T-helper 2 cell (primary cell): ENCODE measurements at places on chromosomes 2 and 18.

- DNase-seq = no peak
Observed at GRCh38 chr2:138537170-138537915, 35.8 kb downstream of the SPOPL start.

DNA sequence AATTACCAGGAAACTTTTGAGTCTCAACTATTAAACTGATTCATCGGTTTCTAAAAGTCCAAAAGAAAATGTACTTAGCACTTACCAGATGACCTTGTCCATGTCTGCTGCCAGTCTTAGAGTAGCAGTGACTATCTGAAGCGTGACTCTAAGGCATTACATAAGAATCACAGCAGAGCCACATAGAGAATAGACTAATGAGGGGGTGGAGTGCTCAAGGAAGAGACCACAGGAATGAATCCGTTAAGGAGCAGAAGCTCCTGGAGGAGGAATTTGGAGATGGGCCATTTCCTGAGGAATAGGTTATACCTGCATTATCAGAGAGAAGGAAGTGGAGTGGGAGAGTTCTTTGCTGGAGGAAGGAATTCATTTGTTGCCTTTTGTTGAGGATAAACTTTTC, 116.0 kb downstream of the MAP3K20 start:
- no peak for DNase-seq

DNA sequence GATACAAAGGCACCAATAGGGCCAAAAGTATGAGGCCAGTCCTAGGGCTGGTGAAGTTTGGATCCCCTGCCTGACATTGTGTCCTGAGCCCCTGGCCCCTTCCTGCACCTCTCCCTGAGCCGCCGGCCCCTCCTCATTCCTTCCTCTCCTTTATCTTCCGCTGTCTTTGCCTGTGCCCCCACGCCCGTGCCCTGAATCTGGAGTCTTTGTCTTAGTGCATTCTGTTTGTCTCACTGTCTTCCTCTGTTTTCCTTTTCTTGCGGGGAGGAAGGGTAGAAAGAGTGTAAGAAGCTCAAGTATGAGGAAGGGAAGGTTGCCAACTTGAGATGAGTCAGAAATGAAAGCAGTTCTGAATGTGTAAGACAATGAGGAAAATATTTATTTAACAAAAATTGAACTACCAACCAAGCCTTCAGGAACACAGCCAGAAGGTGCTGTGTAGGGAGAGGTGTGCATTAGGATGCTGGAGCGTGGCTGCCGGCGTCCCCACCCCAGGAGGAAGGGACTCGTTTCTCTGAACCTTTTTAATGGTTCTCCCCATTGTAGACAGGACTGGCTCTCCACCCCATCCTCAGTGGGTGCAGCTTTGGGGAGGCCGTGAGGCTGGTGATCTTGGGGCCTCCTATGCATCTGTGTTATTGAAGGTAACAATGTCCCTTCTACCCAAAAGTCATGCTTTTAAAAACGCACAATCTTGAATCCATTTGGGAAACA, 133.1 kb downstream of the NEDD4L start:
- no peak for DNase-seq

DNA sequence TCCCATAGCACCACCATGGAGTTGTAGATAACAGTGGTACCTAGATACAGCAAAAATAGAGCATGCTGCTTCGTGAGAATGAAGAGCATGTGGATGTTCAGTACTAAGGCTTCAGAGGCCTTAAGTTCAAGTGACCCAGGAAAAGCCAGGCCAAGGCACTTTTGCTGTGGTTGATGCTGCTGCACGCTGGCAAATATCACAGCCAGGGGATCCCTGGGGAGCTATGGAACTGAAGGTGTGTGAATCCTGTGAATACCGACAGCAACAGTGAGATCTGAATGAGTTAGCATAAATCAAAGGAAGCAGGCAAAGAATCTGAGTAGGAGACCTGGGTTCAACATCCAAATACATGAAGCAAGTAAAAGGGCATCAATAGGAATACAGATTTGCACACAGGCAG, 158.6 kb upstream of the THUMPD2 start:
- peak; percentile 9 for DNase-seq

DNA sequence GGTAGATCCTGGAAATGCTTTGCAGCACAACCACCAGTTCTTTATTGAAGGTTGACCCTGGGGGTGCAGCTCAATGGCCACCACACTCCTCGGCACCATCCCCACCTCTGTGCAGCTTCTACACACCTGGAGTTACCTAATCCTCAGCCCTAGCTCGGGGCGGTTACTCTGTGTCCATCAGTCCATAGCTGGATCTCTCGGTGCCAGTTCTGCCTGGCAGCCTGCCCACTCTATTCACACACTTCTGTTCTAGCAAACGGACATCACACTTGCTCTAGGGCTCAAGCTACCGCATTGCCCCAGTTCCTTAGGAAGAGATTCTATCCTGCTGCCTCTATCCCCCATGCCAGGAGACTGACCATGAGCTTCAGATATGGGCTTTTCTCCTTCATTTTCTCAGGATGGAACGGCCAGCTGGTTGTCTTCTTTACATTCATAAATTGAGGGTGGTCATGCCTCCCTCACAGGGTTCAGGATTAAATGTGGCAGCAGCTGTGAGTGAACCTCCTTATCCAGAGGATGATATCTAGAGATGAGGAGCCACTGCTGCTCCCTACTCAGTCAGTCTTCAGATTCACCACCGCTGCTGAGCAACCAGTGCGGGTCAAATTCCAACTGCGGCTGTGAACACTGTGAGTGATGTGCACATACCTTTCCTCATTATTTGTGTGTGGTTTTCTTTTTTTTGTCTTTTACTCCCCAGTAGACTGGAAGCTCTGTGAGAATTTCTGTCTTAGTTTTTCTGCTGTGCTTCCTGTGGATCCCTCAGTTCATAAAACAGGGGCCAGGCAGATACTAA, 66.9 kb upstream of the TRIB2 start:
- DNase-seq = no peak

DNA sequence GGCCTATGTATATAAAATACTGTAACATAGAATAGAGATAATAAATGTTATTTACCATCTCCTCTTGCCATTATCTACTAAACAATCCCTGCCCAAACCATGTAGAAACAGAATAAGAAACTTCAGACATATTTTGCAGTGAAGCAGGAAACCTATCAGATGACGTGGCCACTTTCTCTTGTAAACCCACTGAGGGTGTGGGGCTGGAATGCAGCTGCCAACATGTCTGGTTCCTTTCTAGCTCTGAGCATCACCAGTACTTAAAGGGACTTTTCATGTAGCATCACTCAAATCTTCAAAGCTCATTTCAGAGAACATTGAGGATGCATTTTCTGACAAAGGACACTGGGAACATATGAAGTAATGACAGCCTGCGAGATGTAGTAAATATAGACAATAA, 251.8 kb downstream of the LPIN1 start:
- no peak for DNase-seq

DNA sequence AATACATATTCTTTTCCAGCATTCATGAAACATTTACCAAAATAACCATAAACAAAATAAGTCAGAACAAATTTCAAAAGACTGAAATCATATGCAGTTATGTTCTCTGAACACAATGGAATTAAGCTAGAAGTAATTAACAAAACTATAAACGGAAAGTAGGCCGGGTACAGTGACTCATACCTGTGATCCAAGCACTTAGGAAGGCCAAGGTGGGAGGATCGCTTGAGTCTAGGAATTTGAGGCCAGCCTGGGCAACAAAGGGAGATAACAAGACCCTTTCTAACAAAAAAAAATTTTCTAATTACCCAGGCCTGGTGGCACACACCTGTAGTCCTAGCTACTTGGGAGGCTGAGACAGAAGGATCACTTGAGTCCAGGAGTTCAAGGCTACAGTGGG, 14.9 kb downstream of the ATAD2B start:
- DNase-seq = no peak

GRCh38 chr18:12652861-12653401, 5.0 kb downstream of the SPIRE1 start:
- DNase-seq = no peak

GRCh38 chr2:221551864-221552263, 20.2 kb downstream of the EPHA4 start:
- no peak for DNase-seq

- DNase-seq = no peak
Observed at GRCh38 chr2:197215748-197216360, 94.7 kb downstream of the ANKRD44 start.

DNA sequence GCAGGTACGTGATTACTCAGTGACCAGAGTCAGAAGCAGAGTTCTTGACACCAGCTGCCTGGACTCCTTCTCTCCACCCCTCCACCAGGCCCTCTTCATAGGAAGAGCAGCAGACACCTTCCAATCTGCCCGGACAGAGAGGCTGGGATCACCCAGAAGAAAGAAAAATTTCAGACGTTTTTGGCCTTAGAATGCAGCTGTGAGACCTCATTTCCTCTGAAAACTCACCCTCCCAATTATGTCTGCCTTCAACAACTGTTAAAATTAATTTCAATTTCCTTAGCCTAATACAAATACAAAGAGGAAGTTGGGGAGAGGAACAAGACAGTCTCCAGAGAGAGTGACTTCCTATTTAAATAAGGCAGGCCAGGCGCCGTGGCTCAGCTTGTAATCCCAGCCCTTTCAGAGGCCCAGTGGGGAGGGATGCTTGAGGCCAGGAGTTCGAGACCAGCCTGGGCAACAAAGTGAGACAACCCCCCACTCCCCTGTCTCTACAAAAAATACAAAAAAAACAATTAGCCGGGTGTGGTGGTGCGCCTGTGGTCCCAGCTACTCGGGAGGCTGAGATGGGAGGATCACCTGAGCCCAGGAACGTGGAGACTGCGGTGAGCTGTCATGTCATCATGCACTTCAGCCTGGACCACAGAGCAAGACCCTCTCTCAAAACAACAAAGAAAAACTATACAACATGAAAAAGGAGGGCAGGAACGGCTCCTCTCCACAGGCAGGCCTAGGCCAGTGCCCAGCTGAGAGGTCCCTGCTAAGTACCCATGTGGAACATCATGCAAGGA, 1.6 kb downstream of the SLC66A2 start:
- no peak for DNase-seq

GRCh38 chr2:238582159-238582558, 155.4 kb downstream of the ASB1 start:
- DNase-seq = no peak

DNA sequence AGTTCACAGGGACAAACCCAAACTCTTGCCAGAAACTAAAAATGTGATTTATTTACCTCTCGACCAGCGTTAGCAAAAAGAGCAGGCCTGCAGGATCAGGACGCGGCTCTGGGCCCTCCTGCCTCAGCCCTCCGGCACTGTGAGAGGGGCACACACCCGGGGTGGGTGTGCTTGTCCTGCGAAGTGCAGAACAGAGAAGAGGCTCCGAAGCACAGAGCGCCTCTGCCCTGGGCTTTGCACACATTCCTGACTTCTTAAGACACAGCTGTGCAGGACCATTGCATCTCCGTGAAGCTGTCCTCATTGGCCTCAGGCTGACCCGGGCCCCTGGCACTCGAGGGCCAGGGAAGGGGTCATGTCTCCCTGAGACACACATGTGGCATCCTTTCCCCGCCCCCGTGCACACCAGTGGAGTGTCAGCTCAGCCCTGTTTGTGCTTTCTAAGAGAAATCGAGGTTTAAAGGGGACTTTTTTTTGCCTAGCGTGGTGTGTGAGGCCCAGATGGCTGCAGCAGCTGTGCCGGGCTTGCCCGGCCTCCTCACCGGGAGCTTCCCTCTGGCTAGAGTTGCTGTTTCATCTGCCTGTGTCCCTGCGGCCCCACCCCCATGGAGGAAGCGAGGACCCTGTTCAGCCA, 9.9 kb upstream of the NFATC1 start:
- no peak for DNase-seq
